NCI-H2081 (cell line): ENCODE measurements at places on chromosomes 13 and 19.

GRCh38 chr13:30570691-30571090 is 47.0 kb upstream of the USPL1 start:
- no peak for DNase-seq

GRCh38 chr13:67210208-67210607 is 19.9 kb downstream of the PCDH9 start:
- no peak for DNase-seq

- DNase-seq, result no peak
Observed at GRCh38 chr13:21883713-21884112, 212.8 kb downstream of the FGF9 start.

GRCh38 chr13:113953561-113953960 is 20.3 kb downstream of the C13orf46 start:
- DNase-seq, result no peak

GRCh38 chr13:51630288-51630615 is 46.0 kb downstream of the WDFY2 start:
- DNase-seq, result no peak

DNA sequence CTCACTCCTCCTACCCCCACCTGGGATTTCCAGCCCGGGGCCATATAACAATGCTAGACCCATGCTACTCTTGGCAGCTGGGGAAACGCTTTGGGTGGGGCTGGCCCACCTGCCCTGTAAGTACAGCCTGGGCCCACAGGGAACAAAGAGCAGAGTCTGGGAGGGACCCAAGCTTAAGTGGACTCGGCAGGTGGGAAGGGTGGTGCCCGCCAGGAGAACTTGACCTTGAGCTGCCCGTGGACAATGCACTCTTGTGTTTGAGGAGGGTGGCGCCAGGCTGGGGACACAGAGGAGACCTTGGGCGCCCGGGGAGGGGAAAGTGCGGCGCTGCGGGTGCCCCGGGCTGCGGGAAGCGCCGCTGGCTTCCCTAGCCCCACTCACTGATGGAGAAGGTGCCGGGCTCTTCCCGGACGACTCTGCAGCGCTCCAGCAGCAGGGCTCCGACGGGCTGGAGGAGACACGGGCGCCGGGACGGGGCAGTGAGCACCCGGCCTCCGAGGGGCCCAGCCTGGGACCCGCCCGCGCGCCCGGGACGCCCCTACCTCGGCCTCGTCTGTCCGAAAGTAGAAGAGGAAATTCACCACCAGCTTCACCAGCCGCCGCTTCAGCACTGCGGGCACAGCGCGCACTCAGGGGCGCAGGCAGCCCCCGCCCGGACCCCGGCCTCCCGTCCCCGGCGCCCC is 607 bp downstream of the PLEKHJ1 start:
- DNase-seq, result peak; percentile 85

DNA sequence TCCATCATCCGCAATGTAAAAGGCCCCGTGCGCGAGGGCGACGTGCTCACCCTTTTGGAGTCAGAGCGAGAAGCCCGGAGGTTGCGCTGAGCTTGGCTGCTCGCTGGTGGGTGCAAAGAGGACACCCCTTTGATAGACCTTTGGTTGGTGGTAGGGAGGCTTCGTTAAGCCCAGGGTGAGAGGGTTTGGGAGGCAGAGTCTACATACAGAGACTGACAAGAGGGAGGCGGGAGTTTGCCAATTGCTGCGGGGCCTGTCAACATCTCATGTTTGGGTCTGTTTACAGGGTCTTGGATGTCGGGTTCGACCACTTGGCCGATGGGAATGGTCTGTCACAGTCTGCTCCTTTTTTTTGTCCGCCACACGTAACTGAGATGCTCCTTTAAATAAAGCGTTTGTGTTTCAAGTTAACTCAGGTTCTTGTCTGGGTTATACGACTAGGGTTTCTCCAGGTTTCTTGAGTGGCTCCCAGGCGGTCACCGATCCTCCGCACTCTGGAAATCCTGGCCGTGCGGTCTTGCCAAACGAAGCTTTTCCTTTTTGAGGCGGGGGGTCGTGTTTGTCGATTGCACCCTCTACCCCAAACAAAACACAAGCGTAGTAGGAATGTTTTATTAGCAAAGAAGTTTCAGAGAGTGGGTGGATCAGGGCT is 816 bp downstream of the RPS28 start:
- no peak for DNase-seq

- peak; percentile 79 for DNase-seq
Observed at GRCh38 chr19:940591-941291, 14.9 kb downstream of the ARID3A start.

DNA sequence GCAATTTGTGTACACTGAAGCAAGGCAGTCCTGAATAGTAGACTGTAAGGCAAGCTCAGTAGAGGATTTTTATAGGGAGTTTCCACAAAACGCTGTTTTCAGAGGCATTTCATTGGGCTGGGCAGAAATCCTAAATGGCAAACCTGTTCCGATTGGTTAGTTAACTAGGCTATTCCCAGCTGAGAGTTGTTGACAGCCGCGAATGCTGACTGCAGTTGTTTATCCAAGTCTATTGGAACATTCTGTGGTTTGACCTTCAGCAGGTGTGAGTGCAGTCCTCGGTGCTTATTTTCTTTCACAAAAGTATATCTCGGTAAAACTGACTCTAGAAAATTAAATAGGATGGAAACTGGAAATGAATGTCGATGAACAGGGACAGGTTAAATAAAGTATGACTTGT is 45.4 kb downstream of the TPT1 start:
- DNase-seq, result no peak

GRCh38 chr13:87005511-87005910 is 665.7 kb upstream of the SLITRK5 start:
- DNase-seq, result no peak

DNA sequence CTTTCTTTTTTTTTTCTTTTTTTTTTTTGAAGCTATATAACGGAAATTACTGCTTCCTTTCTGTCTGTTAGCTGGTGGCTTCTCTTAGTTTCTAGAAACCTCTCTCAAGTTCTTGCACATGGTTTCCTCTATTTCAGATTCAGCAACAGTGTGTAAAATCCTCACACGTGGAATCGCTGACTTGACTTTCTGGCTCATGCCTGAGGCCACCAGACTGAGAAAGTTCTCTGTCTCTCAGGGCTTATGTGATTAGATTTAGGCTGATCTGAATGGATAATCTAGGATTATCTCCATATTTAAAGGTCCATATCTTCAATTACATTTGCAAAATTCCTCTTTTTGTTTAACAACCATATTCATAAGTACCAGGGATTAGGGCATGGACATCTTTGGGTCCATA is 856.3 kb upstream of the SLITRK6 start:
- no peak for DNase-seq

GRCh38 chr13:29943686-29944085 is 93.3 kb upstream of the UBL3 start:
- no peak for DNase-seq

DNA sequence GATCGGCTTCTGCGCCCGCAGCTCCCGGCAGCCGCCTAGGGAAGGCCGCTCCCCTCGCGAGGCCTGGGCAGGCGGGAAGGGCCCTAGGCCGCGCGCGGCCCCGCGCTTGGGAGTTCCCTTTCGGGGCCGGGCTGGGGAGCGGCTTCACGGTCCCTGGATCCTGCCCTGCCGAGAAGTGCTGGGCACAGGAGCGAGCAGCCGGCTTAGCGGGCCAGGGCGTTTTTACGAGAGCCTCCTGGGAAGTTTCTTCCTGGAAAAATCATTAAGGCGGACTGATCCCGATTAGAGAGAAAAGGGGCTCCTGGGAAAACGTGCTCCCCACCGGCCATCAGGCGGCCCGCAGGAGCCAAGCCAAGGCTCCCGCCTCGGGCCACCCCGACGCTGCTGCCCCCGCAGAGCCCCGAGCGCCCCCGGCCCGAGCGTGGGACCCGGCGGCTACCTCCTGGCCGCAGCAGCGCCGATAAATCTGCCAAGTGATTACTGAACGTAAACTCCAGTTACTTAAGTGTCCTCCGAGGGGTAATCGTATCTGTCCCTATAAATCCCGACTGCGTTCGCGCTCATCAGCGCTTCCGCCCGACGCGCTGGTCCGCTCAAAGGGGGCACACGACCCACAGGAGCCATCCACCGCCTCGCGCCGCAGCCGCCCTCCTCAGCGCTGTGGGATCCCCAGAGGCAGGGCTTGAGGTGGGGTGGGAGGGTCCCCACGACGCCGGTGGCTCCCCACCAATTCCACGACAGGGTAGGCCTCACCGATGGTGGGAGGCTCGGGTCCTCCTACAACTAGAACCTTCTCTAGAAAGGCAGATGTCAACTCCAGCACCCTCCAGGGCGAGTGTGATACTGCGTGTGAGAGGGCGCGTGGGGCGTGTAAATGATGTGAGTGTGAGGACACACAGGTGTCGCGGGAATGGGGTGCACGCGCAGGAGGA is 2.8 kb downstream of the ZIC5 start:
- DNase-seq, result no peak

DNA sequence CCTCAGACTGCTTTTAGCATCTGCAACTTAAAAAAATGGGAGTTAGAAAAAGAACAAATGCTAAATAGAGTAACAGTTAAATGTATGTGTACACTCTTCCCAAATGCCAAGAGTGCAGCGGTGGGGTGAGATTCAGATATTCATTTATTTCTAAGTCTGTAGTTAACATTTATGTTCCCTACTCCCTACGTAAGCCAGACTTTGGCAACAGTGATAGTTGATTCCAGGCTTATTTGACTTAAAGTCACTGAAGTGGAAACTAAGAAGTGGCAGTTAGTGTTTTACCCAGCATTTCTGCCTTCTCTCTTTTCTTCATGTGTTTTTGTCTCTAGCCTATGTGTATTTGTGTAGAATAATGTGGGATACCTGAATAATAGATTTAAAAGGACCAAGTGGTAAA is 4.5 kb downstream of the MIR17HG start:
- DNase-seq, result no peak

GRCh38 chr19:12166626-12167025 is 3.7 kb downstream of the ZNF136 start:
- no peak for DNase-seq

GRCh38 chr13:21911646-21912298 is 240.9 kb downstream of the FGF9 start:
- DNase-seq, result no peak

DNA sequence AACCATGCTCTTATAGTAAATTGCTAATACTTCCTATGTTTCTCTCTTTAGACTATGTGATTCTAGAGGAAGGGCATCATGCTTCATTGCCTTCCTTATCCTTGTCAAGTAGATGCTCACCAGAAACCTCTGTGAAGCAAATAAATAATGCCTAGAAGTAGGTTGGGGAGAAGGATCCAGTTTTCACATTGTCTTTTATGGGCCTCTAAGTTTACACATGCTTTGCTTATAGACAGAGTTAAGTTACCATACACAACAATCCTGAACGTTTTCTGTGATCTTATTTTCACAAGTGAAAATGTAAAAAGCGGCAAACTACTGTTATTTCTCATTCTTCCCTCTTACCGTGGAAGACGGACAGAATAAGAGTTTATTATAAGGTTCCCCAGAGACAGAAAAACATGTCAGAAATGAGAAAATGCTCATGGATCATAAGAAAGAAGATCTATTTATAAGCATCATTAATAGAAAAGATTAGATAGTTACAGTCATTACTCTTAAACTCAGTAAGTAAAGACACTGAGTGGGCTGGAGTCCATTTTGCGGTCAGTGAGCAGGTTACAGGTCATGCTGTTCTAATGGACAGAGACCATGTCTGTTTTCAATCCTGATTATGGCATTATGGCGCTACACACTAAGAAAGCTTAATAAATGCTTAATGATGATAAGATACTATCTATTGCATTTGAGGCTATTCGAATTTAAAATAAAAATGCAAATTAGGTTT is 723.9 kb downstream of the PCDH9 start:
- no peak for DNase-seq

DNA sequence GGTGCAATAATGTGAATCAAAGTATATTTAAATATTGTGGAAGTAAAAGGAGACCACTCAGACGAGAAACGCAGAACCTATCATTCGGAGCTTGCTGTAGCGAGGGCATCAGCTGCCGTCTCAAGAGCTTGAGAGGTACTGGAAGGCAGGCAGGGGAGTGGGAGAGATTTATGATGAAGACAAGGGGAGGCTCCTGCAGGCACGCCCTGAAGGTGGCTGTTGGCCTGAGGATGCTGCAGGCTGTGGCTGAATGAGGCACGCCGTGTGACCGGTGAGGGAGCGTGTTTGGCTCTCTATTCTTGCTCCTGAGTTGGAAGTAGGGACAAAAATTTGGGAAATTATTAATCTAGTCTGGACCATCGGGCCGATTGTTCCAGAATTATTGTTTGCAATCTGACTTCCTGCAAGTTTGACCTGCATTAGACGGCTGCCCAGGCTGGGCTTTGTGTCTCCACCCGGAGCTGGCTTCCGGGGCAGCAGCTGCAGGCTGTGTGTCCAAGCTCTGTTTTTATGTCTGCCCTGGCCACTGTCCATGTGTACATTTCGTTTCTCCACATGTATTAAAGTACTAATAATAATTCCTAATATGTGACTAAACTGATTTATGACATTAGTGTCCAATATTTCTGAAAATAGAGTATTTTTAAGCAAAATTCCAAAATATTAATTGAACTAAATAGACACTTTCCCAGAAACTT is 91.1 kb upstream of the ANKRD10 start:
- DNase-seq, result no peak

GRCh38 chr13:109817591-109818535 is 31.5 kb upstream of the IRS2 start:
- no peak for DNase-seq

DNA sequence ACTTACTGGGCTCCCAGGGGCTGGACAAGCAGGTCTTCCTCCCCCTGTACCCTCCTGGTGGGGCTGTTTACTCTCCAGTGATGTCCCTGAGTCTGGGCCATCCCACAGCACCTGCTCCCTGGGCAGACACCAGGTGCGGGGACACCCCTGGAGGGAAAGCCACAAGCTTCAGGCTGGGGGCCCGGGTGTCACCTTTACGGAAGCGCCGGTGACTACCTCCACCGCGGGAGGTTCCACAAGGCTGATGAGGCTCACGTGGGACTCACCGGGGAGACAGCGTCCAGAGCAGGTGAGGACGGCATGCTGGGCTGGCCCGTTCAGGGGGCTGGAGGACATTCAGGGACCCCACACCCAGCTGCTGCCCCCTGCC is 24.9 kb downstream of the NFILZ start:
- no peak for DNase-seq

- no peak for DNase-seq
Observed at GRCh38 chr19:52689843-52690368, 44.9 kb downstream of the ZNF611 start.

GRCh38 chr19:45306518-45307027 is 16.1 kb downstream of the CKM start:
- no peak for DNase-seq
